ENCODE measurements at places on chromosomes 16 and 17.

GRCh38 chr17:77505181-77505639, 364.4 kb downstream of the SEC14L1 start:
- no peak for DNase-seq

DNA sequence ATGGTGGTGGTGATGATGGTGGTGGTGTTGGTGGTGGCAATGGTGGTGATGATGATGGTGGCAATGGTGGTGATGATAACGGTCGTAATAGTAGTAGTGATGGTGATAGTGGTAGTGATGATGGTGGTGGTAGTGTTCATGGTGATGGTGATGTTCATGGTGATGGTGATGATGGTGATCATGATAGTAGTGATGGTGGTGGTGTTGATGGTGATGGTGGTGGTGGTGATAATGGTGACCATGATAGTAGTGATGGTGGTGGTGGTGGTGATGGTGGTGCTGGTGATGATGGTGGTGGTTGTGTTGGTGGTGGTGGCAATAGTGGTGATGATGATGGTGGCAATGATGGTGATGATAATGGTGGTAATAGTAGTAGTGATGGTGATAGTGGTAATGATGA, 68.0 kb downstream of the SOX9 start:
- DNase-seq, result no peak

DNA sequence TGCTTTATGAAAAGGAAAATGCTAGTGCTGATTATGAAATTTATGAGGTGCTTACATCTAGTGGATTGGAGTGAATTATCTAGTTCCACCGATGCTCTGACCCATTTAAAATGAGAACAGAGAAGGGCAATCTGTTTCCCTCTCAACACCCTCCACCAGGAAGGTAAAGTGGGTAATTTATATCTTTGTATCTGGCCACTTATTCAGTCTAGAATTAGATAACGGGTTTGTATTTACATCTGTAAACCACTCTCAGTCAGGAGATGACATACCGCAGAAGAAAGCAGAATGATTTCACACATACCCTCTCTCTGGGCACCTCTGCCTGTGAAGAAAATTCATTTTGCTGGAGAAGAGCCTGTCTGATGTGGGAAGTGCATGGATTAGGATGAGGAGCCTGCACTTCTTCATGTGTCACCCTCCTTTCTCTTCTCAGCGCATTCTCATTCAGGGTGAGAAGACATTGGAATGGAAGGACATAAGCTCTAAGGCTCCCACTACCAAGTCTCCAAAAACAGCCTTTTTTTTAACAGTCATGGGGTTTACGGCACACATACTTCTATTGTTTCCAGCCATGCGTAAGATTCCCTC, 646.7 kb upstream of the SALL1 start:
- no peak for DNase-seq

- DNase-seq, result no peak
These were observed 23.6 kb downstream of the INTS2 start for GRCh38 chr17:61904094-61904710.

DNA sequence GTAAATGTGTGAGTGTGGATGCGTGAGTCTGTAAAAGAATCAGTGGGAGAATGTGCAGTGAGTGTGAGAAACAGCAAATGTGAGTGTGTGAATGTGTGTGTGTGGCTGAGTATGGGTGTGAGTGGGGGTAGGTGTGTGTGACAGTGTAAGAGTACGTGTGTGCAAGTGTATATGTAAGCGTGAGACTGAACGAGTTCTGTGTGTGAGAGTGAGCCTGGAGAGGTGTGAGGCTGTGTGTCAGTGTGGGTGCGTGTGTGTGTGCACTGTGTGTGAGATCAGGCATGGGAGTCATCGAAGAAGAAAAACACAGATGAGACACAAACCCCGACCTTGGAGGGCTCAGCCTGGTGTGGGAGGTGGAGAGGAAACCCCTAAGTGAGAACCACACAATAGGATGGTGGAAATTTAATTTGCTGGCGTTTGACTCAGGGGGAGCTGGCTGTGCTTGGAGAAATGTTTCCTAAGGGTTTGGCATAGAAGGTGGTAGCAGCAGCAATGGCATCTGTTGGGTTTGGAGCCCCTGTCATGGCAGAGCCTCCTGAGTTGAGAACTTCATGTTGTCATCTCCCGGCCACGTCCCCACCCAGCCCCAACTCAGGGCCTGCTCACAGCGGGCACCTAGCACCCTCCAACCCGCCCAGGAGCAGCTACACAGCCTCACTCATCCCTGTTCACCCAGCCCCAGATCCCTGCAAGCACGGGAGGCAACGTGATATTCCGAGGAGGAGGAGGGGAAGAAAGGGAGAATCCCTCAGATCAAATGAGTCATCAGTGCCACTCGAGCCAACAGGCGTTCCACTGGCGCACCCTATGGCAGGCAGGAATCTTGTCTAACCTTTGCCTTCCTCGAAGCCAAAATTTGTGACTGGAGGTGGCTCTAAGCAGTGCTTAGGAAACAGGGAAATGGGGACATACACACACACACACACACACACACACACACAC, 14.3 kb upstream of the NUBP1 start:
- peak; percentile 69 for DNase-seq

DNA sequence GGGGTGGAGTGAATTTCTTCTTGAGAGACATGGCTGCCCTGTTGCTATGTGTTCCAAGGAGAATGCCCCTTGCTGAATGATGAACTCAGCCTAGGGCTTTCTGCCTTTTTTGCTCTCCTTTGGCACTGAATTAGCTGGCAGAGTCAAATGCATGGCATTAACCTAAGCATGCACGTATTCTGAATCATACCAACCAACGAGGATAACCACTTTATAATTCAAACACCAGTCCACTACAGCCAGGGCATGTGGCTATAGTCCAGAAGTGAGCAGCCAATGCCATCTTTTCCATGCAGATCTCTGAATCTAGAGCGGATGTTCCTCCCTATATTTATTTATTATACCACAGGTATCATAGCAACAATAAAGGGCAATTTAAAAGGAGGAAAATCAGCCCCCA, 15.7 kb downstream of the TMIGD1 start:
- DNase-seq, result no peak

- DNase-seq, result no peak
These were observed 14.3 kb downstream of the GDPD1 start for GRCh38 chr17:59234631-59235030.

DNA sequence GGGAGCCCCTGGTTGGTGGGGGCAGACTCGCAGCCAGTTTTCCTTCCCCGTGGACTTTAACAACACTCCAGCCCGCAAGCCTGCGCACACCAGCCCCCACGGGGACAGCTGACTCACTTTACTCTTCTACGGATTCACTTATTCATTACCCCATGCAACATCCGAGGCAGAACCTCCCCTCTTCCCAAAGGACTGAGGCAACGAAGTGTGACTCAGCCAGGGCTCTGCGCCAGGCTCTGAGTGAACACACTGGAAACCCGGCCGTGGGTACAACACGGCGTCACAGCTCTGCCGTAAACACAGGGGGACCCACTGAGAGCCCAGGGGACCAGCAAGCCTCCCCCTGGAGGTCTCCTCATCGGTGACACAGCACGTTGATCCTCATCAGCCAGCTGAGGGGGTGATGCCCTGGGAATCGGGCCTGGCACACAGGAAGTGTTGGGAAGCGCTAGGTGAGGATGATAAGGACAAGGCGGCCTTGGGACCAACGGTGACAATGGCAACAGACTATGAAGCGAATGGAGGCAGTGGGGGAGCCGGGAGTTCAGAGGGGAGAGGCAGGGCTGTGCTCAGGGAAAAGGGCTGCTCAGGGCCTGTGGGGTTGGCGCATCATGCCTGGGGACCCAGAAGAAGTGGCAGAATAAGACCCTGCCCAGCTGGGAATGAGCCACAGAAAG, 14.6 kb downstream of the COTL1 start:
- peak; percentile 91 for DNase-seq

- no peak for DNase-seq
These were observed 1.2 kb upstream of the SECTM1 start for GRCh38 chr17:82334622-82335394.

- DNase-seq, result no peak
These were observed 20.7 kb upstream of the CBX2 start for GRCh38 chr17:79757140-79757745.

- DNase-seq, result no peak
These were observed 5.0 kb downstream of the HAS3 start for GRCh38 chr16:69110406-69110805.

DNA sequence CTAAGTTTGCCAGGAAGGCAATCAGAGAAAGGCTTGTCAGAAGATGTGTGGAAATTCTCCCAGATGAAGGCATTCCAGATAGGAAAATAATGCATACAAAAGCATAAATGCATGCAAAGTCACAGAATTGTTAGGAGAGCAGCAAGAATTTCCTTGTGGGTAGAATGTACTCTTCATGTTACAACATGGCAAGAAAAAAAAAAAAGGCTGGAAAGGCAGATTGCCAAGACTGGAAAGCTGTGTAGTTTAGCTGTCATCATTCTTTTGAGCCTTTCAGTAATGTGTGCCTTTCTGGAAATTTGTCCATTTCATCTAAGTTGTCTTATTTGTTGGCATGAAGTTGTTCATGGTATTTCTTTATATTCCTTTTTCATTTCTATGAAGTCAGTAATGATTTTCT, 71.0 kb upstream of the EFCAB3 start:
- DNase-seq, result no peak

DNA sequence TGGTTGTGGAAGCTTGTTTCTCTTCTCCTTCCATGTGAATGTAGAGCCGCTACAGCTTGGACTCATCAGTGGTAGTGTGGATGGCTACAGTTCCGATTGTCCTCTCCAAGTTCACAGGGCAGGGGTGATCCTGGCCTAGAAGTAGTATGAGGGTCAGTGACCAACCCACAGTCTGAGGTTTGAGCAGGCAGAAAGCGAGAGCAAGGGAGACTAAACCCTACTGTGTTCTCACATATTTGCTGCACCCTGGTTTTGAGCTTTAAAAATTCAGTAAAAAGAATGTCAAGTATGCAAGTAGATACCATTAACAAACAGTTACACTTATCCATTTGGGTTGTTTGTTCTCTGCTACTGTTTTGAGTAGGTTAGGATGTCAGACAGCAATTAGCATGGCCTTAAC, 148.9 kb downstream of the MRTFB start:
- no peak for DNase-seq
